ENCODE measurements at places on chromosomes 7 and 10.
A peak's percentile ranks its signal among the peaks of the same experiment; 100 is the strongest.

DNA sequence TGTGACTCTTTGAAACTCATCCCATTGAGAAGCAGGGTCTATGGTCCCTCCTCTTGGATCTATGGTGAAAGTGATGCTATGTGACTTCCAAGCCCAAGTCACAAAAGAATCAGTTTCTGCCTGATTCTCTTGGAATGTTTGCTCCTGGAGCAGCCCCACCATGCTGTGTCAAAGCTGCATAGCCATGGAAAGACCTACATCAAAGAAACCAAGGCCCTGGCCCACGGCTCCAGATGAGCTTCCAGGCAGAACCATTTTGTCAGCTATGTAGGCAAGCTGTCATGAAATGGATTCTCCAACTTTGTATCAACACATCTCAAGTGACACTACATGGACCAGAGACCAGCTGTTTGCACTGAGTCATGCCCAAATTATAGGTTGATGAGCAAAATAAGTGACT, 77.0 kb downstream of the AASS start:
- no peak for DNase-seq

DNA sequence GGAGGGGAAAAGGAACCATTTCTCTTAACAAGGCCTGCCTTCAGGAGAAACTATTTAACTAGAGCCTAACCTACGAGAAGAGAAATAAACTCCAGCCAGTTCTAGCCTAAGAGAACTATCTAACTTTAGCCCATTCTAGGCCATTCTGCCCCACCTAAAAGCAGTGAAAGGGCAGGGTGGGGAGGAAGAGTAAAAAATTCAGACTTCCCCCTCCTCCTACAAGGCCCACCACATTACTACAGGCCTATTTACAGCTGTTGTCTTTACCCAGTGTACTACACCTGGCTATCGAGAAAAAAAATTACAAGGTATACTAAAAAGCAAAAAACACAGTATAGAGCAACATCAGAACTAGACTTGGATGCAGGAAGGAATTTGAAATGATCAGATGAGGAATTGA, 93.0 kb downstream of the KMT2C start:
- DNase-seq: no peak

GRCh38 chr7:86760236-86760635, 116.5 kb downstream of the GRM3 start:
- DNase-seq: no peak

- DNase-seq: peak; percentile 19
Measured at GRCh38 chr7:108196004-108196403, 65.8 kb upstream of the LAMB4 start.

GRCh38 chr10:119724593-119725516, 995 bp upstream of the INPP5F start:
- peak; percentile 39 for DNase-seq

GRCh38 chr7:131183611-131184119, 144.0 kb upstream of the MKLN1 start:
- no peak for DNase-seq

DNA sequence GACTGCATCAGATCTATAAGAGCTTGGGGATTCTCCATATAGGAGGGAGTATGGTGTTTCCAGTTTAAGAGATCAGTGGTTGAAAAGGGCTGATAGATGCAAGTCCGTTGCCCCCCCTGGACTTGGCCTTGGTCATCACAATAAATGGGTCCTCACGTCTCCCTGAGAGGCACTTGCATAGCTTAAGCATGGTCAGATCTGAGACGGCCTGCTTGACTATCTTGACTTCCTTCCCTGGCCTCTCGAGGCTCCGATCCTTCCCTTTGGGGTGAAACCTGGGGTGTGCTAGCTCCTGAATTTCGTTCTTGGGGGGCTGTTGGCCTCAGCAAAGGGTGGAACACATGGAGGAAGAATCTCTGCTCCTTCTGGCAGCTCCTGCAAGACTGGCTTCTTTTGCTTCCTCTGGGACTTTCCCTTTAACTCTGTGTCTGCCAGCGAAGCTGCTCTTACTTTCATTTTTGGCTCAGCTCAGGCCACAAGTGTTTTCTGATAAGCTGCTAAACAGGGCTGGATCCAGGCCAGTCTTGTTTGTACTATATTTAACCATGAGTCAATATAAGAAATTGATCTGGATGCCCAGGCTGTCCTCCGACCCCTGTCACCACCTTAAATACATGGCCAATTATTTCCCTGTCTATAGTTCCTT, 11.2 kb upstream of the ZNF485 start:
- DNase-seq: peak; percentile 54

- DNase-seq: peak; percentile 40
Measured at GRCh38 chr7:148975896-148976295, 52.4 kb downstream of the PDIA4 start.

- DNase-seq: no peak
Measured at GRCh38 chr7:39973801-39974200, 23.7 kb downstream of the CDK13 start.

GRCh38 chr7:47666164-47666862, 84.4 kb upstream of the TNS3 start:
- DNase-seq: no peak

GRCh38 chr7:107967420-107967819, 35.5 kb downstream of the LAMB1 start:
- no peak for DNase-seq

DNA sequence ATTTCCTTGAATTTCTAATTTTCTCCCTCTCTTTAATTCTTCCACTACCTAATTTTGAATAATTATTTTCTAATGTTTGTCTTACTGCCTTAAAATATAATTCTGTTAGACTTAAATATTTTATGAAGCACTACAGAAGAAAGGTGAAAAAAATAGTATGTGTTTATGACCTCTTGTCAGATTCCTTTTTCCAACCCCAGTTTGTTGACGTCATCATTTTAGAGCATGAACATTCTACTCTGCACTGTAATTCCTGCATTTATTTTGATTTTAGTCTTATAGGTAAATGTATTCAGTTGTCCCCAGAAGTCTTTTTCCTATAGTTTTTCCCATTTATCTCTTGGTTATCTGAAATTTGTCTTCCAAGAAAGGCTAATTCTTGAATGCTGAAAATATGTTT, 468.1 kb downstream of the SORCS3 start:
- no peak for DNase-seq

DNA sequence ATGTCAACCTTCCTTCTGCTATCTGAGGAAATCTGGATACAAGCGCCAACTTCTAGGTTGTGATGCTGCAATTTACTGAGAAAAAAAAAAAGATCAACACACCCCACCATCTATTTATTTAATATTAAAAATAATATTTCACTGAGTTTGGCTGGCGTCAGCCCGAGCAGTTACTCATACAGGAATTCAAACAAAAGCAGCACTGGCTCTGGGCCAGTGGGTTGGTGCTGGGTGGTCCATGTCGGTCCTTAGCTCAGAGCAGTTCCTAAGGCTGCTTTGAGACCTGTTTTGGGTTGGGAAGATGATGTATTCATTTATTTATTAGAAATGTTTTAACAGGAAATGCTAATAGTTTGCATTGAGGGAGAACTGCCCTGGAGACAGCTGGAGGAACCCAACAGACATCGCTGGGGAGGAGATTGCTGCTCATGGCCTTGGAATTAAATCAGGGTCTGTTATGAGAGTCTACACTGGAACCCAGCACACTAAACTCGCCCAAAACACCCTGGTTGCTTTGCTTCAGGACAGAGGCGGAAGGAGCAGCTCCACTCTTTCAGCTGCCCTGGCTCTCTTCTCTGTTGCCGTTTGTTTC, 36.3 kb upstream of the GOT1 start:
- DNase-seq: no peak

GRCh38 chr7:13627455-13627854, 362.0 kb downstream of the ETV1 start:
- no peak for DNase-seq

DNA sequence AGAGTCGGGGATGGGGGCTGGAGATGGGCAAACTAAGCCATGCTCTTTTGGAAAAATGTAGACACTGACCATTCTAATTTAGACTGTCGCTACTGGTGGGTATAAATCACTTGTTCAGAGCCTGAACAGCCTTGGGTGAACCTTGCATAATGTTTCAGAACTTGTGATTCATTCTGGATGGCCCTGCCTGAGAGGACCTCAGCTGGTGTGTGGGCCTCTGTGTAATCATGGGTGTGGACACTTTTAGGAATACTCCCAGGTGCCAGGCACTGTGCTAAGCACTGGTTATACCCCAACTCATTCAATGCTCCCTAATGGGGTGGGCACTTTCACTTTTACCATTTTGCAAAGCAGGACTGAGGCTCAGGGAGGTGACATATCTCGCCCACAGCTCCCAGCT, 26.8 kb upstream of the TM9SF3 start:
- no peak for DNase-seq

- DNase-seq: no peak
Measured at GRCh38 chr7:90951986-90952954, 312.0 kb upstream of the FZD1 start.

DNA sequence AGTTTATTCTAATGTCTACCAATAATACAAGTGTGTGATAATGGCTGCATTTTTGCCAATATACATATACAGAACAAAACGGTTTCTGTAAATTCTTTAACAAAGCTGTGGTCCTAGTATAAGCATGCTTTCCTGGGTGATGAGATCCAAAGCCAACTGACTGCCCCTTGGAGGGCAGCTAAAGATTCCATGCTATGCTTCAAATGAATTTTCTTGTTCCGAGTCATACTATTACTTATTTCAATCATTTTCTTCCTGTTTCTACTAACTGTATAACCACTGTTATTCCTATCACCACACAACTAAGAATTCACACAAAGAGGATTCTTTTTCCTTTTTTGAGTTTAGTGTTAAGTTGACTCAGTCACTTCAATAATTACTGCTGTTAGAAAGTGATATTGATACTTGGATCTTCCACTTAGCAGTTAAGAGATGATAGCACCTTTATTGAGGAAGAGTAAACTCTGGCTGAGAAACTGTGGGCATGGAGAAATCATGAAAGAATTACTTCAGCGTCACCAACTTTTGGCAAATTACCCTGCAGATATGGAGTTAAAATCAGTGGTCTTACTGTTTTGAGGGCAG, 197.5 kb downstream of the ARL4A start:
- no peak for DNase-seq

- no peak for DNase-seq
Measured at GRCh38 chr10:62691336-62691735, 113.2 kb upstream of the ADO start.

DNA sequence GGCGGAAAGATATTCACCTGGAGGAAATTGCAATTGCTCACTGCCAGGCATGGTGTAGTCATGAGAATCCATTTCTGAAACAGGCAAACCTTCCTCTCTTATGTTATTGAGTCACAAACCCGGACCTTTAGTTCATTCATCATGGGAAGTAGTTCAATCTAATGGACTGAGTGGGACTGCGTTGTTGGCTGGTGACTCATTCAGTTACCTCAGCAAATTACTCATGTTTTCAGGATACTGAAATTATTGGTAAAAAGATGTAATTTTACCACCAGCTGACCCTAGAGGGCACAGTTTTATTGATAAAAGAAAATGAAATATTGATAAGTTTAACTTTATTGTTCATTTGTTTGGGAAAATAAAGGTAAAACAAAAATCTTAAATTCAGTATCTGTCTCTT, 1194.4 kb upstream of the SORCS1 start:
- DNase-seq: no peak

- DNase-seq: no peak
Measured at GRCh38 chr10:48517482-48517881, 87.4 kb downstream of the ARHGAP22 start.

DNA sequence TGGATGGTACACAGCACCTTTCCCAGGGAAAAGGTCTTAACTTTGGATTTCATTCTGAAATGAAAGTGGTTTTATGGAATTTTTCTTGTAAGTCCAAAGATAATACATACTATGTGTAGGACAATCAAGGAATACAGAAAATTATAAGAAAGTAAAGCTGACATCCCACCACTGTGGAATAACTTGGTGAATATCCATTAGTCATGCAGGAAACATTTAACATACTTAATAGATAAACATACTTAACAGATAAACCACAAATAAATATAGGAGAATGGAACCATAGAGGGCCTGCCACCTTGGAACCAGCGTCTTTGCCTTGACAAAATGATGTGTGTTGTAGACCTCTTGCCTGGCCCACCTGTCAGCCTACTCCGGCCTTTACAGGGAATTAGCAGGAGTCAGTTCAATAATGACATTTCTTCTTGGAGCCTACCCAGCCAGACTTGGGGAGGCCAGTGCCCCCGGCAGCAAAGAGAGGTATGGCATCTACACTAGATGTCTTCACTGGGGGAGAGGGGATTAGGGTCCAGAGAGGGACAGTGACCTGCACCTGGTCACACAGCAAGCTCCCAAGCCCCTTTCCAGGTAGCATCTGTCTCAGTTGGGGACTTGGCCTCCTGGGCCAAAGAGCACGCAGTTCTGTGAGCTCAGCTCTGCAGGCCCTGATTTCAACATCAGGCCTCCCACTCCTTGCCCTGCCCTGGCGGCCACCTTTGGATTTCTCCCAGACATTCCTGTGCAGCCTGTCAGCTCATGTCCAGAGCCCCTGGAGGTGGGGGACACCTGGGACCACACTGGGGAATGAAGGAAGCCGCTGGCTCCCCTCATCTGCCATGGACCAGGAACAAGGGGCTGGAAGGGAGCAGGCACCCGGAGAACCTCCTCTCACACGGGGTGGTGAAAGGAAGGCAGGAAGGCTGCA, 112.6 kb upstream of the PPIF start:
- DNase-seq: no peak

GRCh38 chr7:150524018-150524417, 9.3 kb downstream of the GIMAP7 start:
- no peak for DNase-seq

- peak; percentile 30 for DNase-seq
Measured at GRCh38 chr7:121480566-121481335, 84.6 kb upstream of the FAM3C start.

DNA sequence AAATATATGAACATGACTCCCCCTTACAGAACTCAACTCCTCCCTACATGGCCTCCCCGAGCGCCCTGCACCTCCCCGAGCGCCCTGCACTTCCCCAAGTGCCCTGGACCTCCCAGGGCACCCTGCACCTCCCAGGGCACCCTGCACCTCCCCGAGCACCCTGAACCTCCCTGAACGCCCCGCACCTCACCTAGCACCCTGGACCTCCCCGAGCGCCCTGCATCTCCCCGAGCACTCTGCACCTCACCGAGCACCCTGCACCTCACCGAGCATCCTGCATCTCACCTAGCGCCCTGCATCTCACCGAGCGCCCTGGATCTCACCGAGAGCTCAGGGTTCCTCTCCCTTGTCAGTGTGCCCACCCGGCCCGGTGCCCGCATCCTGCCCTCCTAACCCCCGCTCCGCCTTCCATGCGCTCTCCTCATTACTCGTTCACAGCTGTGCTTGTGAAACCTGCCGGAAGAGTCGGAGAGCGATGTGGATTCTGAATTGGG, 134.3 kb downstream of the ACTR3B start:
- no peak for DNase-seq

- no peak for DNase-seq
Measured at GRCh38 chr7:127876393-127876792, 154.8 kb downstream of the LRRC4 start.

- DNase-seq: no peak
Measured at GRCh38 chr7:41720886-41721285, 18.0 kb upstream of the INHBA start.

Data from RPMI8226 (cell line).